Natural killer cell (primary cell): ENCODE measurements at places on chromosomes 4 and X. TPM values are rescaled to one million over a fixed set of nuclear protein-coding genes. Genes with fewer than 3 reads are reported as not detected.

DNA sequence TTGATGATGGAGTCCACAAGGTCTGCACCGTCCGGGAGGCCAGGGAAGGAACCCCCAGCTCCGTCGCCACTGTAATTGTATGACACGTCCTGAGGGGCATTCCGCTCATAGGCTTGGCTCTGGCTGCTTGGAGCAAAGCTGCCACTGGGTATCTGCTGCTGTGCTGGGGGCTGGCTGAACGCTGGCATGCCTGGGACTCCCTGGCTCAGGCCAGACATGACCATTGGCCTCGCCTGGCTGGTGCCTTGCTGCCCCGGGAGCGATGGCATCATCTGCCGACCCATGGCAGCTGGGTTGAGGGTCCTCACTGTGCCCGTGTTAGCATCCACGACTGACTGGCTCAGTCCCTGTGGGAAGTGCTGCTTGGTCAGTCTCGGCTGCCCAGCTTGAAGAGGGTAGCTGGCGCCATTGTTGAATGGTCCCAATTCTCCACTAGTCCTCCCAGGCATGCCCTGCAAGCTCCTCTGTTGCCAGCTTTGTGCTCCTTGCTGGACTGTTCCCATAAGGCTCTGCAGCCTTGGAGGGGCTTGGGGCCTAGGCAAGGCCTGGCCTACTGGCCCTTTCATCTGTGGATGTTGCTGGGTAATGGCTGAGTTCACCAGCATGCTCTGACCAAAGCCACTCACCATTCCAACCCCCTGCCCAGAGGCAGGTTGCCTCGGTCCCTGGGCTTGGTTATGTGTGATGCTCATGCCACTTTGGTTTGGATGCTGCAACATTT, 53.9 kb downstream of the MGST2 start:
- DNase-seq = no peak

DNA sequence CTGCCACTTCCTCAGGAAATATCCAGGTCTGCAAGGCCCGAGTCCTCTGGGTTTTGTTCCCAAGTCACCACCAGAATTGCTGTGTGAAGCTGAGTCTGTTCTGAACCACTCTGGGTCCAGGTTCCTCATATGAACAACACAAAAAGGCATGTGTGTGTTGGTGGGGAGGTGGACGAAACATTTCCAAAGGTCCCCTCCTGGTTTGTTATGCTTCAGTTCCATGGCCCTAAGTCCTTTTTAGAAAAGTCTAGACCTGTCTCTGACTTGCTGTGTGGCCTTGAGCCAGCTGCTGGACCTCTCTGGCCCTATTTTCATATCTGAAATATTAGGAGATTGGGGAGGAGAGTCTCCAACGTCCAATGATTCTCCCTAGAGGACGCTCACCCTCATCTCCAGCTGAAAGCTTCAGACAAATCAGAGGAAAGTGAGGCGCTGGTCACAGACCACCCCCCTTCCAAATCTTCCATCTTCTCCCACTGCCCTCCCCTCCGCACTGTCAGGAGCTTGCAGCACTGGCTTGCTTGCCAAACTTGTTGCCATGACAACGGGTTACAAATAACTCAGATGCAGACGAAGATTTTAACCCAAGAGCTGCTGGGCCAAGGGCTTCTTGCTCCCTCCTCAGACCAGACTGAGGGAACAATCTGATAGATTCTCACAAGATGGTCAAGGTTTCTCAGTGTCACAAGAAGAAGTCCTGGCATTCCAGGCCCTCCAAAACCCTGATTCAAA, 64.5 kb downstream of the SMC1A start:
- no peak for DNase-seq

DNA sequence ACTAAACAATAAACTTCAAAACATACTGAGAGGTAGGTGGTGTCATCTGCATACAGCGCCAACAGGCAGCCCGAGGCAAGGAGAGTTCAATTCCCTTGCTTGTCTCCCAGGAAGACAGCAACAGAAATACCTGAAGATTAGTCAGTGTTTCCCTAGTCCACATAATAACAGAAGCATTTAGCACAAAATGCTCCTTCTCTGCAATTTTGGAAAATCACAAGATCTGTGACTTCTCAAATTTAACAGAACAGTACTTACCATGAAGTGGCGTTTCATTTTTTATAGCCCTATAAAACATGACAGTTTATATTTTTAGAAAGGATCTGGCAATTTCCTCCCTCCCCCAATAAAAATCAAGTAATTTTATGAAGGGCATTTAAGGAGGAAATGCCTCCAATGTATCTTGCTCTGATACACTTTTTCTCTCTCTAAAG, 67.1 kb upstream of the MYOZ2 start:
- no peak for DNase-seq

DNA sequence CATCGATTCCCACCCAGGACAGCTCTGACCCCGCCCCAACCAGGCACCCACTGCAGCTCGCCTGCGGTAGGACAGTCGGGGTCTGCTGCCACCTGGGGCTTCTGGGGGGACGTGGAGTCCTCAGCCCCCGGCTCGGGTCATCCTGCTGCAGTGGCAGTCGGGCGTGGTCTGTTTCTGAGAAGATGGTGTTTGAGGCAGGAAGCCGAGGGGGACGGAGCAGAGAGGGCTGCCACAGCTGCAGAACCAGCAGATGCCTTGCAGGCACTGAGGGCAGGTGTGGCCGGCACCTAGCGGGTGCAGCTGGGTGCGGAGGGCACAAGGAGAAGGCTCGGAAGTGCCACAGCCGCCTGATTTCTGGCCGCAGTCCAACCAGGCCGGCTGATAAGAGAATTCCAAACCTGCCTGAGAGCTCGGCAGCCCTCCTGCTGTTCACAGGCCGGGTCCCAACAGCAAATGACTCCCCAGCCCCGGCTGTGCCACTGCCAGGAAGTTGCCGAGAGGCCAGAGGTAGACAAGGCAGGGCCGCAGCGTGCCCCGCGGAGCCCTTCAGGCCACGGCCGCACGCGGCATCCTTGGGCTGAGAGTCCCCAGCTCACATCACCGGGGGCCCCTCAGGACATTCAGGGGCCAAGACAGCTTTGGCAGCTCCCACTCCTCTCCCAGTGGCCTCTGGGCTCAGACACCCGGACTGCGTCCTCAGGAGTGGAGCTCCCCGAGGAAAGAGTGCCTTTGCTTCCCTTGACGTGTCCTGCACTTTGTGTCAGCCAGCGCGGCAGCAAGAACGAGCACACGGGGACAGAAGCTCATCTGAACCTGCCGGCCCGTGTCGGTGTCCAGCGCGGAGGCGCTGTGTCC, 9.4 kb upstream of the CPLX1 start:
- DNase-seq = no peak

- DNase-seq = no peak
These were observed 226.0 kb downstream of the VEGFC start for GRCh38 chr4:176566769-176567168.

ZDHHC15 gene
- not detected for total RNA-seq

TLR3 gene
- total RNA-seq = 9.5 TPM

ZAR1 gene
- not detected for total RNA-seq

SSX1 gene
- total RNA-seq = not detected

KDM5C gene
- 191 TPM for total RNA-seq
